ENCODE measurements at places on chromosomes 4 and X.

DNA sequence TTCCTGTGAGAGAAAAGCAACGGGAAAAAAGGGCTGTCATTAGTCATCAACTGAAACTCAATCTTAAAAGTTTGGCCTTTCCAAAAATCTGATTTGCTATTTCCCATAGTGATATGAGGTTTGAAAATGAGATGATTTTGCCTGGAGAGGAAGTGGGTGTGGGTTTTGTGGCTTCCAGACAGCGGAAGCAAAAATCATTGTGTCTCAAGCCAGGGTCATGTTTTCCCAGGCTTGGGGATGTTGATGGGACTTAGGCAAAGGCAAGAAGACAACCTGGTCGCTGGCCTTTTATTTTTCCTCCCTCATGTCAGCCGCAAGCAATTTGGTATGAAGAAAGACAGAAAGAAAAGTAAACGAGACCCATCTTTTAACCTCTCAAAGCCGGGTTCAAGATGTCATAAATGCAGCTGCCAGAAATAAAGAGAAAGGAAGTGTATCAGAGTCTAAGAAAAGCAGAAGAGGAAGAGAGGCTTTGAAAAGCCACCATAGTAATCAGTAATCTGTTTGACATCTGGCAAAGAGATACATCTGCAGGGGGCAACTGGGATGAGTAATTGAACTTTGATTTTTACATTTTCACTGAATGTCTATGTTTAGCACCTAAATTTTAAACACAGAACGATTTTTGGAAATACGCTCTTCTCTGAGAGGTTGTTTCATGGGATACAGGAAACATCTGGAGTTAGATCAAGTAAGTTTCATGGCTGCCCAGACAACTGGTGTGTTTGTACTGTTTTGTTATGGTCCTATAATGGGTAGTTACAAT lies 521.6 kb upstream of the SLIT2 start:
- no peak for DNase-seq

GRCh38 chr4:105470766-105471165 lies 3.1 kb downstream of the PPA2 start:
- DNase-seq, result no peak

DNA sequence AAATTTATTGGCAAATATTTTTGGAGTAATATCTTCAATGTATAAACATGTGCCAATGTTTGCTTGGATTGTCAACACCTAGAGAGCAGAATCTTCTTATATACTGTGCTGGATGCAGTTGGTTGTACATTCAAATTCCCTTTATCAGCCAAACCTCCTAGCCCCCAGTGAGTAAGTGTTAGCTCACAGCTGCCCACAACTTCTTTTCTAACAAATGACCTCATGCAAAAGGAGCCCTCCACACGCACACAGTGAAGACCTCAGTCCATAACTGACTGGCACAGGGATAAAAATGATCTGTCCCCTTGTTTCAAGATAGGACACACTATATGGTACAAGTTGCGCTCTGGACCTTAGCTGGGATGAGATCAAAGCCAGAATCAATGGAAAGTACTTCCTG lies 458.0 kb upstream of the NWD2 start:
- DNase-seq, result no peak

- no peak for DNase-seq
Measured at GRCh38 chr4:189374176-189374575, 566.5 kb upstream of the FRG1 start.

GRCh38 chr4:47486231-47486673 lies 1.2 kb downstream of the ATP10D start:
- no peak for DNase-seq

- DNase-seq, result no peak
Measured at GRCh38 chrX:30779453-30780030, 109.5 kb downstream of the TAB3 start.

- no peak for DNase-seq
Measured at GRCh38 chr4:84808332-84808731, 158.2 kb downstream of the WDFY3 start.

DNA sequence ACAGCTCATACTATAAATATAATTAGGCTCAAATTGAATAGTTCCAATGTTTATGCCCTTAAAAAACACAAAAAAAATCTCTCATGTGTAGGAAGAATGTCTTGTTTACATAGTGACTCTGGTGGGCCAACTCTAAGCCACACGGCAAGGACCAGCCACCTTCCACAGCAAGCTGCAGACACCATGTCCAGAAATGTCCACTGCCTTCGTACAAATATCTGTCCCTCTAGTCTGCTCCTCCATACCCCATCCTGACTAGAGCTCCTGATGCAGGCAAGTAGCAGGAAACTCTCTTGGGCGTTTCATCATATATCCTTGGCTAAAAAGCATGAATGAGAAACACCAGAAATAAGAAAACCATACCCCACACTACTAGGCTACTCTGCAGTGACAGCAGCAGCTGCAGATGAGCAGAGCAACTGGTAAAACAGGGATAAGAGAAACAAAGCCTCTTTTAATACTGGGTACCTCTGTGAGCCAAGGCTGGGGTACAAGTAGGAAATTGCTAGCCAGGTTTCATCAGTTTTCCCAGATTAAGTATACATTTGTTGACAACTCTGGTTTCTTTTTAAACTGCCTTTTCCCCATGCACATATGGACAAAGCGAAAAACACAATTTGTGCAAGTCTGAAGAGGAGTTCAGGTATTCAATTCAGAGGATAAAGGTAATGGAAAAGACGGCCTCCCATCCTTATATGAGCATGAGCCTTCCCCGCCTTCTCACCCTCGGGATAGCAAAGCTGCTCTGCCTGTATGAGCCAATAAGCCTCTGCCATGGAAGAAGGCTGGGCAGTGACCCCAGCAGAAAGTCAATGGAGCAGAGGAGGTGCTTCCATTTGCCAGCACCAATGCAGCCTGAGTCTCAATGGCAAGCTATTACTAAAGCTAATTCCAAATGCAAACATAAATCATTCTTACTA lies 245.4 kb downstream of the DCLK2 start:
- no peak for DNase-seq

- no peak for DNase-seq
Measured at GRCh38 chr4:188091-188490, 63.8 kb downstream of the ZNF718 start.

DNA sequence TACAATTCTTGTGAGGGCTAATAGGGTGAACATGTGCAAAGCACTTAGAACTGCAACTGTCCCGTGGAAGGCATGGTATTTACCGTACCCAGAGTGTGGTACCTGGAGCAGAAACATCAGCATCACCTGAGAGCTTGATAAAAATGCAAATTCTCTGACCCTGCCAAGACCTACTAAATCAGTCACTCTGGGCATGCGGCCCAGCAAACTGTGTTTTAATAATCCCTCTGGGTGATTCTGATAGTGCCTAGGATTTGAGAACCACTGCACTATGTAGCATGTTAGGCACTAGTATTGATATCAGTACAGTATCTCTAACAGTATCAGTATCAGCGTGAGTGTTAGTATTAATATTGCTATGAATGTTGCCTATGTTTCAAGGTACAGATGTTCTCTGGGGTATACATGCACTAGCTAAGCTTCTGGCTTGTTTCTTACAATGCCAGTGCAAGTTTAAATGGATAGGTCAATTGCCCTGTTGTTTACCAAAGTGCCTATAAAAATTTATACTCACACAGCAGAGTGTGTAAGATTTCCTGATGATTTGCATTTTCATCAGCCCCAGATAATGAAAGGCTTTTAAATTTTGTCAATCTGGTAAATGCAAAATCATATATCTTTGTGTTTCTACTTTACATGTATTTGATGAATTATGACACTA lies 354.0 kb downstream of the HS3ST1 start:
- DNase-seq, result no peak

- DNase-seq, result no peak
Measured at GRCh38 chrX:24002792-24003191, 24.2 kb downstream of the KLHL15 start.

Measured in stimulated activated naive CD4-positive, alpha-beta T cell (primary cell).